ENCODE measurements at places on chromosomes 6 and 20. TPM values are rescaled to one million over a fixed set of nuclear protein-coding genes. Genes with fewer than 3 reads are reported as not detected.

DNA sequence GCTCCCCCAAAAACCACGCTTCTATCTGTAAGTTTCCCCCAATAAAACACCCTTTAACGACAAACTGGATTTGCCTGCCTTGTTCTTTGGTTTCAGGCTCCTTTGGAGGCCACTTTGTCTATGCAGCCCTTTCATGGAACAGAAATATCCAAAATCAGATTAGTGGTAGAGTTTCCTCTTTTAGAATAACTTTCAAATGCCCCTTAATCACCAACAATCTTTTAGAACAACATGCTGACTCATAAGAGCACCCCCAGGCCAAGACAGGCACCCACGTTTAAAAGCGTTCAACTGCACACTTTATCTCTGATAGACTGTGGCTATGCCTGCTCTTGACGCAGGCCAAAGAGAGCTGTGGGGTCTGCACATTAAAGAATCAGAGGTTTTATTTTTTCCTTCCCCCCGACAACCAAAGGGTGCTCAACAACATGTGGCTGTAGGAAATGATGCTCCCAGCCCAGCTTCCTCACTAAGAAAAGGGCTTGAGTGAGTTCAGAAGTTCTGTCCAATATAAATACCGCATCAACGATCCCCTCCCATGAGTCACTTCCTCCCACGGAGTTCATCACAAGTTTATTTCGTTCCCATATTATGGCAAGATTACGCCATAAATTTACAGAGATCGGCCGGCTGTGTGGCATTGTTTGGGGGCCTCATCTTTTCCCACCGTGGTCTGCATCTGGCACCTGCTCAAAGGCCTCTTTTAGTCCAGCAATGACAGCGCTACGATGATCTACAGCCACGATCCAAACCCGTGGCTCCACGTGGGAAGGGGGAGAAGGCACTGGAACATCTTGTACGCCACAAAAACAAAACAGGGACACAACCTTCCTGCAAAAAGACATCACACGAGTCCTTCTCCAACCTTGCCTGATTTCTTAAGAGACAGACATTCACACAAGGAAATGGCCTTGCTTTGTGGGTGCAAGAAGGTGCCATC is 88.8 kb upstream of the NFATC2 start:
- no peak overlapping the region for H3K4me3 ChIP-seq
- H3K27me3 ChIP-seq, result no peaks in the 10 kb centered on the region
- peak; percentile 95 for DNase-seq
- peak overlapping the region; percentile 77 for H3K27ac ChIP-seq

Gene TFAP2C
- total RNA-seq, result 1.4 TPM

DNA sequence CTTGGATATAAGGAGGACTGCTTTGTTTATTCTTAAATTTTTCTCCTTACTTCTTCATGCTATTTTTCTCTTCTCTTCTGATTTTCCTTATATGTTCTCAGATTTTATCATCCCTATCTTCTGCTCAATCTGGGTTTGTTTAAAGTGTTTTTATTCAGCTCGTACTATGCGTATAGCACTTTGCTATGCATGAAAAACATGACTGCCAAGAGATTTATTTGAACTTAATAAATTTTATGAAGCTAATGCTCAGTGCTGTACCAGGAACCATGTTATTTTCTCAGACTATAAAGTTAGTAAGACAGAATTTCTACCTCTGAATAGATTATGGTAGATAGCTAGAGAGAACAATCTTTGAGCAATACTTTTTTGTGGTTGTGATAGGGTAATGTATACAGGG is 305.9 kb downstream of the LAMA2 start:
- H3K27ac ChIP-seq, result no peak overlapping the region
- no peaks in the 10 kb centered on the region for H3K27me3 ChIP-seq
- no peak for DNase-seq

Gene C20orf141
- total RNA-seq, result not detected

Gene TMEM217
- 0.72 TPM for total RNA-seq

- peak; percentile 55 for DNase-seq
- peak overlapping the region; percentile 93 for H3K27ac ChIP-seq
- no peaks in the 10 kb centered on the region for H3K27me3 ChIP-seq
- peaks cover 13% of the 10 kb centered on the region for H3K36me3 ChIP-seq
- peak overlapping the region; percentile 91 for H3K4me3 ChIP-seq
Measured at GRCh38 chr6:32188381-32189068, 1.5 kb downstream of the PBX2 start.

DNA sequence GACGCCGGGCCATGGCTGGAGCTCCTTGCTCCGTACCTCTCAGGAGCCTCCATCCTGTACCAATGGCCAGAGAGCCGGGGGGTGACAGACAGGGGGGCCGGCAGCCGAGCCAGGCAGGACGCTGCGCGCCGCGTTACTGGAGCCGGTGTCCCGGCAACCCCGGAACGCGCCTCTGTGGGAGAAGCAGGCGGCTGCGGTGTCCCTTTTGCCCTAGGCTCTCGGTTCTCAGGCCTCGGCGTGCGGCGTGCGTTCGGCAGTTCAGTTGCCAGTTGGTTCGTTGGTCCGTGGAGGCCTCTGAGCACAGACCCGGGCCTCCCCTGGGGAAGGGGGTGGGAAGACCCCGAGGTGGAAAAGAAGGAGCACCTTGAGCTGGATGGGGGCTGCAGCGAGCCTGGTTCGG is at the start of gene SPATS1:
TSS of gene SPATS1 (plus strand) at position 162 of the 400 bp plus-strand sequence. CDS start 446 bp downstream, outside the sequence.
- H3K27ac ChIP-seq, result no peak within 1 kb of the TSS
- H3K27me3 ChIP-seq, result no peaks in the 10 kb centered on the region
- H3K36me3 ChIP-seq, result no peaks in the 10 kb centered on the region
- no peaks in the 10 kb centered on the region for H3K4me1 ChIP-seq
- peak; percentile 62 for DNase-seq

DNA sequence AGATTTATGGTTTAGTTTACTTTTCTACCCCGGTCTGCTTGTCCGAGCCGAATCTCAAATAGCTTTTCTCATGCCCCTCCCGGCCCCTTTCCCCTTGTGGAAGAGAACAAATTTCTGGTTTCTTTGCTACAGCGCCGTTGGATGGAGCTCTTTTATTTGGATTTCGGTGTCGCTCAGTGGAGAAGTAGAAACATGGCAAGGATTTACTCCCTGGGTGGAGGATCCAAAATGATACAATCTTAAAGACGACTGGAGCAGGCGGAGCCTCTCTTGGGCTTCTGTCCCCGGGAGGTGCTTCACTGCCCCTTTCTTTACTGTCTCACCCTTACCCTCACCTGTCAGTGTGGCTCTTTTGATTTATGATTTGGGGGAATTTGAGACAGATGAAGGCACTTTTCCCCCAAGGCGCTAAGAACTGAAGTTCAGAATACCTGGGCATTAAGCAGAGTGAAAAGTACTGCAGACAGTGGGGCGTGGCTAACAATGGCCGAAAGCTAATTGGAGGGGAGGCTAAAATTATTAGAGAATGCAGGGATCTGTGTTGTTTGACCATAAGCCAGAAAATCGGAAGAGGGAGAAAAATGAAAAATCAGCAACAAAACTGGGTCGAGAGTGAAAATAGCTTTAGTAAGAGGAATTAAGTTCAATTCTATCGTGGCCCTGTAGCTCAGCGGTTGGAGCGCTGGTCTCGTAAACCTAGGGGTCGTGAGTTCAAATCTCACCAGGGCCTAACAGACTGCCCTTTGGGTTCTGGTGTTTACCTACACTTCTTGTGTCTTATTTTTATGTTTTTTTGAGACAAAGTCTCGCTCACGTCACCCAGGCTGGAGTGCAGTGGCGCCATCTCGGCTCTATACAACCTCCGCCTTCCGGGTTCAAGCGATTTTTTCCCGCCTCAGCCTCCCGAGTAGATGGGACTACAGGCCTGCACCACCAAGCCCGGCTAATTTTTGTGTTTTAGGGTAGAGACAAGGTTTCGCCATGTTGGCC is 145.1 kb upstream of the ZNF184 start:
- no peaks in the 10 kb centered on the region for H3K4me1 ChIP-seq
- DNase-seq, result peak; percentile 61
- no peaks in the 10 kb centered on the region for H3K36me3 ChIP-seq

Gene TPMT
- total RNA-seq, result 21.8 TPM

DNA sequence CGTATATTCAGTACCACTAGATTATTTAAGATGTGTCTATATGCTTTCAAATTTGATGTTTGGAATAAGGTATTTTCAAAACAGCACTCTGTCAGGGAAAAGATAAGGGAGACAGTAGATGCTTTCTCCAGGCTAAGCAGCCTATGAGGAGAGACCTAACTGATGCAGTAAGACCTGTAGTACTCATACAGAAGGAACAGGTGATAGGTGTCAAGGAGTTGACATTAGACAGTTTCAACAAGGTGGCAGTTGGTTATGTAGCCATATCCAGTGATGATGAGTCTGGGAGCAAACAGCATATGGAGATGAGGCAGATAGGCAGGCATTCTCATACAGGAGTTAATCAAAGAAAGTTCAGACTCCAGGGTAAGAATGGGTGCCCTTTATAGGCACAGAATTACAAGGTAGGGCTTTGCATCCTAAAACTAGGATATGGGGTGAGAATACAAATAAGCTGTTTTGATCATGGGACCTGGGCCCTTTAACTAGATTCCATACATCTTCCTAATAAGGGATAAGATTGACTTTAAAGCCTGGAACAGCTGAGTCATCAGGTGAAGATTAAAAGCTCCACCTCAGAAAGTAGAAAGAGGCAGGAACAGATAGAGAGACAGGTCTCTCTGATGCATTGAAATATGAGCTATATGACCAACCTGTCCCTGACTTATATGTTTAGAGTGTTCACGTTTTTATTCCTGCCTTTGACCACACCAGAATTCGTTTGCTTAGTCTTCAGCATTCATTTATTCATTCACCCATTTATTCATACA is 7.9 kb downstream of the RSPH4A start:
- no peaks in the 10 kb centered on the region for H3K4me1 ChIP-seq
- no peak overlapping the region for H3K4me3 ChIP-seq
- no peaks in the 10 kb centered on the region for H3K36me3 ChIP-seq

DNA sequence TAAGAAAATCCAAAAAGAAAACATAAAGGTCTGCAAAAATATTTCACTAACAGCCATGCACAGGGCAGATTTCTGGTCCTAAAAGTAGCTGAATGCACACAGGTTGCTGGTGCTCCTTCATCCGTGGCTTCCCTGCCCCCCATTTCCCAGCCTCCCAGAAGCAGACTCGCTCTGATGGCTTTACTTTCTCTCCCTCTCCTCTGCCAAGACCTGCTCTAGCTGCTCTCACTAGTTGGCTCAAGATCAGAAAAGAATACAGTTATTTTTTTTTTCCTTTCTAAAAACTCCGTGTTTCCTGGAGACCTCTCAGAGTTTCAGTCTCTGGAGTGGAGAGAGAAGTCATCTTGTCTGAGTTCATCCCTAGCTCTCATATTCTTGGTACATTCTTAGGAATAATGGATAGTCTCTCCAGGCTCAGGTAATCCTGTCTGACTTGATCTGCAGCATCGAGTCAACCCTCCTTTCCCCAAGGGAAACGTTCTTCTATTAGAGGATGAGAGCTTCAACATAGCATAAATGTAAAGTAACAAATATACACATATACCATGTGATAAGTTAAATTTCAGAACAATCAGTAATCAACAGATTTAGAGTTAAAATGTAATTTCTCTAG is 214.2 kb downstream of the TBC1D7 start:
- no peaks in the 10 kb centered on the region for H3K4me1 ChIP-seq
- H3K4me3 ChIP-seq, result peak overlapping the region; percentile 36
- no peaks in the 10 kb centered on the region for H3K27me3 ChIP-seq
- H3K36me3 ChIP-seq, result no peaks in the 10 kb centered on the region
- H3K27ac ChIP-seq, result no peak overlapping the region

- no peak overlapping the region for H3K4me3 ChIP-seq
- no peaks in the 10 kb centered on the region for H3K36me3 ChIP-seq
- H3K27me3 ChIP-seq, result no peaks in the 10 kb centered on the region
- no peak overlapping the region for H3K27ac ChIP-seq
- H3K4me1 ChIP-seq, result no peaks in the 10 kb centered on the region
Measured at GRCh38 chr20:54431156-54431944, 44.0 kb upstream of the DOK5 start.

DNA sequence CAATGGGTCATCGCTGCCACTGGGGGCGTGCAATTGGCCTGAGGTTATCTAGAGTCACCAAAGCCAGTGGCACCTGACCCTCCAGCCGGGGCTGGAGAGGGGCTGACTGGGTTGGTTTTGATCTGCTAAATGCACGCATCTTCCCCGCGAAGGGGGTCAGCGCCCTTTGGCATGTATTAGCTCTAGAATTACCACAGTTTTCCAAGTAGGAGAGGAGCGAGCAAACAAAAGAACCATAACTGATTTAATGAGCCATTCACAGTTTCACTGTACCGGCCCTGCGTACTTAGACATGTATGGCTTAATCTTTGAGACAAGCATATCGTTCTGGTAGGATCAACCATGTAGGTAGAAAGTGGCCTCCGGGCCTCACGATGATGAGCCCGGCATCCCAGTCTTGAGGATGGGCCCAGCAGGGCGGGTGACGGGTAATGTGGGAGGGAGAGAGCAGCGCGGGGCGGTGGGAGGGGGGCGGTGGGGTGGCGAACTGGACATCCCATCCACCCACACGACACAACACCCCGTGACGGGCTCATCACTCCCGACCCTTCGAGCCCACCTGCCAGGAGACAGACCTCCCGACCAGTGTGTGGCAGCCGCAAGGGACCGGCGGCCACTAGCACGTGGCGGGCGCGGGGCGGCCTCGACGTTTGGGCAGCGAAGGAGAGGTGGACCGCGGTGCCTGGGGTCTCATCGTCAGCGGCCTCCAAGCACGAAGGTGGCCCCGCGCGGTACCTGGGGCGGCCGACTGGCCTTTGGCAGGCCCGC is 1957.5 kb upstream of the DEFB115 start:
- no peak overlapping the region for H3K4me3 ChIP-seq
- H3K27ac ChIP-seq, result no peak overlapping the region
- DNase-seq, result no peak
- no peaks in the 10 kb centered on the region for H3K4me1 ChIP-seq
- no peaks in the 10 kb centered on the region for H3K36me3 ChIP-seq

DNA sequence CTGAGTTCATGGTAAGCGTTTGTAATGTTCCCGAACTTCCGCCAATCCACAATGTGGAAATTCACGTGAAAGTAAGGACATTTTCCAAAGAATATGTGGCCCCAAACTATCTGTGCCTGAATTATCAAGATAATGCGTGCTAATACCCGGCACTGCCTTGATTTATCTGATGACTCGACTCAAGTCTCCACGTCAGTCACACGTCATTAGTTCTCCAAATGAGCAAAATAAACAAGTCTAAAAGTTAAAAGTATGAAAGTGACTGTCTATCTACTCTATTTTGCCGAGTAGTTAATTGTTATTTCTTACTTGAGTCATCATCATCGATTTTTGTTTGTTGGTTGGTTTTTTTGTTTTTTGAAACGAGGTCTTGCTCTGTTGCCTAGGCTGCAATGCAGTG is 21.7 kb upstream of the FOXC1 start:
- no peaks in the 10 kb centered on the region for H3K27me3 ChIP-seq
- no peak overlapping the region for H3K4me3 ChIP-seq
- no peaks in the 10 kb centered on the region for H3K36me3 ChIP-seq
- DNase-seq, result no peak
- H3K27ac ChIP-seq, result no peak overlapping the region

GRCh38 chr6:18471232-18471964 is 84.2 kb downstream of the RNF144B start:
- H3K4me1 ChIP-seq, result no peaks in the 10 kb centered on the region
- DNase-seq, result no peak
- no peaks in the 10 kb centered on the region for H3K27me3 ChIP-seq
- no peak overlapping the region for H3K4me3 ChIP-seq
- no peaks in the 10 kb centered on the region for H3K36me3 ChIP-seq
